Activated naive CD4-positive, alpha-beta T cell treated with anti-CD3 and anti-CD28 coated beads, Interleukin-2, amount 50 U/mL, for 72 hours (primary cell): ENCODE measurements at places on chromosomes 7 and 10.

- no peak for DNase-seq
Measured at GRCh38 chr7:4302203-4302905, 379.7 kb upstream of the FOXK1 start.

DNA sequence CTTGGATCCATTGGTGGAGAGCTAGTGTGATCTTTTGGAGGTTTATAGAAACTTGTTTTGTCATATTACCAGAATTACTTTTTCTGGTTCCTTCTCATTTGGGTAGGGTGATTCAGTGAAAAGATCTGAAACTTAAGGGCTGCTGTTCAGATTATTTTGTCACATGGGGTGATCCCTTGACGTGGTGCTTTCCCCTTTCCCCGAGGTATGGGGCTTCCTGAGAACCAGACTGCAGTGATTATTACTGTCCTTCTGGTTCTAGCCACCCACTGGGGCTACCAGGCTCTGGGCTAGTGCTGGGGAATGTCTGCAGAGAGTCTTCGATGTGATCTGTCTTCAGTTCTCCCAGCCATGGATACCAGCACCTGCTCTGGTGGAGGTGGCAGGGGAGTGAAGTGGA lies 1030.0 kb downstream of the GRM8 start:
- DNase-seq, result no peak

DNA sequence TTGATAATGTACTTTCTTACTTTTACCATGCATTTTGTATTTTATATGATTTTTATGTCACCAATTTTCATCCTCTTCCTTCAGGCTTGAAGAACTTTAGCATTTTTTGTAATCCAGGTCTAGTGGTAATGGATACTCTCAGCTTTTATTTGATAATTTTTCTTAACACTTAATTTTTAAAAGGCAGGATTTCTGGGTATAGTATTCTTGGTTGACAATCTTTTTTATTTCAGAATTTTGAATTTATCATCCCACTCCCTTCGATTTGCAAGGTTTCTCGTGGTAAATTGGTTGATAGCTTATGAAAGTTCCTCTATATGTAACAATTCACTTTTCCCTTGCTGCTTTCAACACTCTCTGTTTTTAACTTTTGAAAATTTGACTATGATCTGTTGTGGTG lies 363.7 kb downstream of the HTR7 start:
- no peak for DNase-seq

DNA sequence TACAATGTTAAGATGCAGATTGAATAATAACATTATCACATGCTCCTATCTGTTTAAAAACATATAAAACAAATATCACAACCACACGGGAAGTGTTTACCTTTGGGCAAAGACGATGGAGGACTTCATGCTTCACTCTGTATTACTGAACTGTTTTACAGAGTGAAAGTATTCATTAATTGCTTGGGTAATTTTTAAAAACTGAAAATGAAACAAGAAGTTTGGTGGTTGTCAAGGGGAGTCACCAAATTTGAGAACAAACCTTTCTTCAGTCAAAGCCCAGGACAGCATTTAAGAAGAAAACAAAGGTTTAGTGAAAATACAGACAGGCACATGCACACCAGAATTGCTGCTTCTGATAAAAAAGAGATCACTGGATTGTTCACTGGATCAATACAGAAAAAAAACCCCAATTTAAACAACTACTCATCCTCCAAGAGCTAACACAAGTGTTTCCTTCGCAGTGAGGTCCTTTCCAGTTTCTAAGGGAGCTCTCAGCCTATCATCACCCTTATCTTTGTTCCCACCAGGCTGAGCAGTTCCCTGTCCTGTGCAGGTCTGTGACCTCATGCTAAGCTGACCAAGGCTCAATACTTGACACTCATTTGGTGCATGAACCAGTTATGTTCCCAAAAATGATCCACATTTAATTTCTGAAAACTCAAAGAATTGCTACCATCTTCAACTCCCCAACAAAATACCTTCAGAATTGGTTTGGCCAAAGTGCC lies 8.8 kb downstream of the PARP12 start:
- no peak for DNase-seq

DNA sequence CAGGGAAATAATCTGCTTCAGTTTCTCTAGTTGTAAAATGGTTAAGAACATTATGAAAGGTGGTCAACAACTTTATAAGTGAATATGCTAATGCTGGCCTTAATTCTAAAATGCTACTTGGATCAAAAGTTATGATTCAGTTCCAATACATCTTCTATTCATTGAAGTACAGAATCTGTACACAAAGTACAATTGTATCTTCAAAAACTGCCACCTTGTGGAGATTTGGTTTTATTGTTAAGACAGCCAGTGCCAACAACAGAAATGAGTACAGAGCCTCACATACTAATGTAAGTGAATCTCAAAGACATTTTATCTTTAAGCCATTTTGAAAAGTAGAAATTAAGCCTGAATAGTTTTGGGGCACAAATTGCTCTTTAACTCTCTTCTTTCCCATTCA lies 194.0 kb downstream of the CFTR start:
- DNase-seq, result no peak

GRCh38 chr7:90966346-90966745 lies 297.9 kb upstream of the FZD1 start:
- DNase-seq, result no peak

- DNase-seq, result no peak
Measured at GRCh38 chr10:68574051-68574450, 13.9 kb downstream of the TET1 start.

- no peak for DNase-seq
Measured at GRCh38 chr7:105473163-105473562, 48.9 kb downstream of the PUS7 start.

GRCh38 chr7:81234896-81235295 lies 316.0 kb upstream of the SEMA3C start:
- DNase-seq, result no peak

DNA sequence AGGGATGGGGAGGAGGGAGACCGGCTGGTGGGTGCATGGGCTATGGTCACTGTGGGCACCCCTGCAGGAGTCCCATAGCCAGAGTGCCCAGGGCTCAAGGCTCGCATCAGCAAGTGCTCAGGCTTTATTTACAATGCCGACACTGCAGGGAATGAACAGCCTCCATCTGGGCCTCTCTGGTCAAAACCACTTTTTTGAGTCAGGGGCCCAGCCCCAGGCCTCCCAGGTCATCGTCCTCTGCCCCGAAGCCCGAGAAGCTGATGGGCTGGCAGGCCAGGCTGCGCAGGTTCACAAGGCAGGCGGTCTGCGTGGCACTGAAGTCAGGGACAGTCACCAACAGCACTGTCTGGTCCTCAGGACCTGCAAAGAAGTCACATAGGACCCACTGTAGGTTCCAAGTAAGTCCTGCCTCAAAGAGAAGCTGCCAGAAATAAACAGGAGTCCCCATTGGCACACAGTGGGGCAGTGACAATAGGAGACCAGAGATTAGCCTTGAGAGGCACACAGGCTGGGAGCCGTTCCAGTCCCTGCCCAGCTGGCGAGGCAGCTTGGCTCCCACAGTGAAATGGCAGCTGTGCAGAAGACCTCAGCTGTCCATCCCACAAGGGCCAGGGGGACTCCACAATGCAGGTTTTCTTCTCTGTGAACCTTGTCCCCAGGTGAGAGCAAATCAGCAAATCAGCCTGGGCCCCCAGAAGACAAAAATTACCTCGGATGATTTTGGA lies 8.6 kb downstream of the POLD2 start:
- no peak for DNase-seq

GRCh38 chr7:12993025-12993424 lies 305.6 kb downstream of the ARL4A start:
- DNase-seq, result no peak

GRCh38 chr10:72720814-72721660 lies 29.1 kb downstream of the MCU start:
- no peak for DNase-seq

- no peak for DNase-seq
Measured at GRCh38 chr7:91249506-91250233, 14.6 kb upstream of the FZD1 start.

DNA sequence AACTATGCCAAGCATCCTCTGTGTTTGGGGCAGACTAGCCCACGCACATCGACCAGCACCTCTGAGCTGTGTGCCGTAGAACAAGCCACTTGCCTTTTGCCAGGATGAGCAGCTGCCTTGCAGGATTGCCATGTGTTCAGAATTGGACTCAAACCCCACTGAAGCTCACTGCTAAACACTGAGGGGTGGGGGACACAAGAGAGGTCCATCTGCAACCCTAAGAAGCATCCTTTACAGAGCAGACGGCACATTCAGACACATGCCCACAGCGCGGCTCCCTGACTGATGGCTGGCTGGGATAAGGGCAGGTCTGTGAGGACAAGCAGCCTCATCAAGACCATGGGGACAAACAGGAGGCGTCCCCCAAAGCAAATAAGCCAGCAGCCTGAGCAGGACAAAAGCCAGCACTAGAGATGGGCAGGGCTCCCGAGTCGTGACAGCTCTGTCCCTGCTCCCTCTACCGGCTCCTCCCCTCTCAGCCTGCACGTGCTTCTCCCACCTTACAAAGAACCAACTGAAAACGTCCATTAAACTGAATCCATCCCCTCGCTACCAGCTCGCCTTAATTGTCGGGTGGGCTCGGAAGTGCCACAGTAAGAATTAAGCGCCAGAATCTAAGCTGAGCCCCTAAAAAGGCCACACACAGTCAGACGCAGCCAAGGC lies 114.2 kb downstream of the PRKAG2 start:
- DNase-seq, result no peak

DNA sequence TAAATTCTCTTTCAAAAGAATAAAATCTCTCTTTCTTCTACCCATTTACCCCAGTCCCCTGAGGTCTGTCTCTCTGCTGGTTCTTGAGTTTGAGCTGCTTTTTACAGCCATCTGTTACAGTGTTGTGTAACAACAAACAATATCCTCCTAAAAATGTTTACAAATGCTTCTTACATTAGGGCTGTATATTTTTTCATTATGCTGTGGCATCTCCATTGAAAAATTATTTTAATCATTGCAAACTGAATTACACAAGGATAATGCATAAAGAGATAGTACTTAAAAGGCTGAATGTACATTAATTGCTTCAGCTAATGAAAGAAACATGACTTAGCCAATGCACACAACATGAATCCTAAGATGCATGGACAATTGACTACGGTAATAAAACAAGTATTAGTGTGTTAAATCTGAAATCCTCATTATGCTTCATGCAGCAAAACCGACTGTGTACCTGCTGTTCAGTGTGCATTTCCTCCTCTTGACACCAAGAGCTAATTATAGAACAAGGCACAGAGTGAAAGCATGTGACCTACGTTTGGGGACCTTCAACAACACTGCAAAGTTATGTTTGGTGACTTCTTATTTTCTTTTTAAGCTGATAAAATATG lies 181.7 kb upstream of the RHOBTB1 start:
- DNase-seq, result no peak

GRCh38 chr10:88361494-88361893 lies 221.6 kb downstream of the RNLS start:
- no peak for DNase-seq

- no peak for DNase-seq
Measured at GRCh38 chr10:122363722-122364463, 10.6 kb upstream of the PLEKHA1 start.

- DNase-seq, result no peak
Measured at GRCh38 chr7:147584771-147585193, 1005.8 kb upstream of the C7orf33 start.

GRCh38 chr7:7203813-7204575 lies 21.6 kb downstream of the C1GALT1 start:
- DNase-seq, result no peak

GRCh38 chr10:63156236-63156635 lies 23.1 kb downstream of the NRBF2 start:
- no peak for DNase-seq
